ENCODE measurements at places on chromosomes 2 and 18. TPM values are rescaled to one million over a fixed set of nuclear protein-coding genes. Genes with fewer than 3 reads are reported as not detected.

KCNF1 gene
- not detected for total RNA-seq

C1GALT1C1L gene
- total RNA-seq = 0.20 TPM

VPS54 gene
- 21.8 TPM for total RNA-seq

RRM2 gene
- total RNA-seq = 5.6 TPM

IL18RAP gene
- not detected for total RNA-seq

GAL3ST2 gene
- total RNA-seq = 0.46 TPM

SP5 gene
- total RNA-seq = not detected

MOB1A gene
- 76.4 TPM for total RNA-seq

INO80D gene
- total RNA-seq = 9.0 TPM

ZSWIM2 gene
- total RNA-seq = 0.10 TPM

ATG16L1 gene
- total RNA-seq = 34.0 TPM

FBLN7 gene
- total RNA-seq = 17.7 TPM

NPPC gene
- total RNA-seq = 0.07 TPM

TNFAIP6 gene
- total RNA-seq = 10.0 TPM

GAREM2 gene
- 2.4 TPM for total RNA-seq

GALNT14 gene
- total RNA-seq = 5.3 TPM

REEP1 gene
- 0.07 TPM for total RNA-seq

LIMS3 gene
- total RNA-seq = 4.2 TPM

DARS1 gene
- total RNA-seq = 127 TPM

MAP3K20 gene
- 75.4 TPM for total RNA-seq

ANO7 gene
- 1.0 TPM for total RNA-seq

GPBAR1 gene
- 0.03 TPM for total RNA-seq

MEIS1 gene
- total RNA-seq = 23.6 TPM

TMEM237 gene
- 41.0 TPM for total RNA-seq

SLC9A4 gene
- 0.03 TPM for total RNA-seq

SLC4A3 gene
- 4.0 TPM for total RNA-seq

RESP18 gene
- not detected for total RNA-seq

ZDBF2 gene
- total RNA-seq = 17.0 TPM

ZNF385B gene
- not detected for total RNA-seq

NPHP1 gene
- total RNA-seq = 3.9 TPM

CD8B2 gene
- total RNA-seq = not detected

NCKAP5 gene
- total RNA-seq = 0.76 TPM

DPYSL5 gene
- not detected for total RNA-seq
